ENCODE measurements at places on chromosomes 5 and 9. TPM values are rescaled to one million over a fixed set of nuclear protein-coding genes. Genes with fewer than 3 reads are reported as not detected.

- no peak for DNase-seq
These were observed 83.9 kb downstream of the NR3C1 start for GRCh38 chr5:143319437-143320227.

Gene FAM221B
- total RNA-seq, result not detected

- no peak for DNase-seq
These were observed 27.8 kb upstream of the ELL2 start for GRCh38 chr5:95989283-95990048.

DNA sequence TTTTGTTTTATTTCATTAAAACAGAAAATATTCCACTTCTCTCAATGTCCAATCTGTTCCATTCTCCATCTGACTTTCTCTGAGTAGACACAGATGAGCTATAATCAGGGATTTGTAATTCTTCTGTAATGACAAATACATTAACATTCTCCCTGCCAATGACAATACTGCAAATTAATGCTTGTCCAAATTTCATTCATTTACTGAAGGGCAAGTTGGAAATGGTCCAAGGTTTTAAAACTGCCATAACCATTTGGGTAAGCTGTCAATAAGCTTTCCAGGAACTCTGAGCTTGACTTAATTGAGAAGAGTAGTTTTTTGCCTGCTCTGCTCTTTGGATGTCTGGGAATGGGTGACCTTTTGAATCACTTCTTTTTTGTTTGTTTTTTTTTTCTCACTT lies 253.5 kb downstream of the DMRTA1 start:
- DNase-seq, result no peak

DNA sequence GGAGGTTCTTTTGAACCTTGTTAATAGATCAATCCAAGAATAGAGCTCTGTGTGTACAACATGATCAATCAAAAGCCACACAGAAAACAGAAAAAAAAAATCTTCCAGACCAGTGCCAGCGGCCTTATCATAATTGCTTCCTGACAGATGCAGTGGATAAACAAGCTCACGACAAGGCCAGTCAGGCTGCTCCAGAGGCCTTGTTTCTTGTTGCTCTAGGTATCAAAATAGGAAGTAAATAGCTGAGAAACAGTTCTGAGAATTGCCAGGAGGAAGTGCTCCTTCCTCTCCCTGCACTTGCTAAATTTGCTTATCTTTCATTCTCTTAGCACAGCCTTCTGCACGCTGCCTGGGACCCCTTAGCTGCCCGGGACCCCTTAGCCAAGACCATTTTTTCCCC lies 199.0 kb upstream of the TARS1 start:
- no peak for DNase-seq

Gene ZNF454
- 5.8 TPM for total RNA-seq

GRCh38 chr5:2866662-2867372 lies 115.3 kb upstream of the IRX2 start:
- no peak for DNase-seq

DNA sequence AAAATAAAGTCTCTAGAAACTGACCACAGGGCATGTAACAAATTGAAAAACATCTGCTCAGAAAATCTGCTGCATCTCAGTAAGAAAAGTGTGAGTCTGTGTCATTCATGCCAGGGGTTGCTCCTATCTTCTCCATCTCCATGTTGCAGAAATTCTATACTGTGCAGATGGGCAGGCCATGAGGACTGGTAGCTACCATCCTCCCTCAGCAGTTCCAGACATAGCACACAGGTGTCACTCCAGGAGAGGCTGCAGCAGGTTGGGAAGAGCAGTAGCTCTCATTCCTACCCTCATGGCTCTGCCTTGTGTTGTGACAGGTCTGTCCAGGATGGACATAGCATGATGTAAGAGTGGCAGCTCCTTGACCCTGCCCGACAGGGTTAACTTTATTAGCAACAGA lies 173.4 kb downstream of the NDUFS4 start:
- DNase-seq, result no peak

- peak; percentile 56 for DNase-seq
These were observed 84.4 kb downstream of the ADRB2 start for GRCh38 chr5:148910686-148911361.

GRCh38 chr9:93264338-93265125 lies 80.6 kb downstream of the WNK2 start:
- no peak for DNase-seq

Gene PTPN3
- 33.6 TPM for total RNA-seq

GRCh38 chr9:108724122-108724521 lies 131.7 kb downstream of the ACTL7B start:
- no peak for DNase-seq

DNA sequence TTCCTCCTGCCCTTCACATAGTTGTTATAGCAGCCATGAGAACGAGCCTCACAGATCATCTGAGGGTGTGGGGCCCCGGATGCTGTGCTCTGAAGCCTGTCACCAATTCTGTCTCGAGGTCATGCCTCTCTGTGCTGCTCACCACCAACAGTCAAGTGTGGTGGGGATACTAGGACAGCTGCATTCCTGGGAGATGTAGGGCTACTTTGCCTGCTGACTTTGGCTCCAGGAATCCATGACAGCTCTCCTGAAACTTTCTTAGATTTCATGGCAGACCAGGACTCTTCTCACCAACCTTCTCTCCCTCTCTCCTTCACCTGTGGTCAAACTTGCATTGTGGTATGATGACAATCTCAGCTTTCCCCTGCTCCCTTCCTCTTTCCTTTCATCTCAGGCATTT lies 395.9 kb downstream of the PSAT1 start:
- no peak for DNase-seq

- no peak for DNase-seq
These were observed 50.5 kb upstream of the STC2 start for GRCh38 chr5:173378727-173379126.

Gene INSL4
- not detected for total RNA-seq

GRCh38 chr5:132468656-132469379 lies 21.8 kb downstream of the IRF1 start:
- DNase-seq, result no peak

Gene FBN2
- 31.9 TPM for total RNA-seq

- no peak for DNase-seq
These were observed 16.7 kb upstream of the THG1L start for GRCh38 chr5:157714596-157714864.

- DNase-seq, result no peak
These were observed 1.8 kb downstream of the CCNH start for GRCh38 chr5:87410931-87411330.

- DNase-seq, result no peak
These were observed 8.5 kb downstream of the AMBP start for GRCh38 chr9:114069476-114070187.

DNA sequence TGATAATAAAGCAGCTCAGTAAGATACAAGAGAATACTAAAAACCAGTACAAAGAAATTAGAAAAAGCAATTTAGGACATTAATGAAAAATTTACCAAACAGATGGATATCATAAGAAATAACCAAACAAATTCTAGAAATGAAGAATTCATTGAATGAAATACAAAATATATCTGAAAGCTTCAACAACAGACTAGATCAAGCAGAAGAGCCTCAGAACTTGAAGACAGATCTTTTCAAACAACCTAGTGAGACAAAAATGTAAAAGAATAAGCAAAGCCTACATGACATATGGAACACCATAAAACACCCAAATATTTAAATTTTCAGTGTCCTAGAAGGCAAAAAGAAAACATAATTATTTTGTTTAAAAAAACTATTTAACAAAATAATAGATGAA lies 66.9 kb downstream of the SKIC3 start:
- DNase-seq, result no peak

DNA sequence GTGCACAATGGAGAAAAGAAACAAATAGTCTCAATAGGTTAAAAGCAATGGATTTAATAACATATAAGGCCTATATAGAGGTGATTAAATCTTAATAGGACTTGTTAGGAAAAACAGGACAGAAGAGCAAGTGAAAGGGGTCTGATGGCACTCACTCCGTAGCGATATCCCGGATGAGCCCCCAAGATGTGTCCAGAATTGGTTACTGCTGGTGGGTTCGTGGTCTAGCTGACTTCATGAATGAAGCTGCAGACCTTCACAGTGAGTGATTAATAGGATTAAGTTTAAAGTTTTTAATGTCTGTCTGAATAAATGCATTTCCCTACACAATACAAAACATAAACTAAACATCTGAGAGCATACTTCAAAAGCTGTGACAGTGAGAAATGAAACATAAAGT lies 110.4 kb upstream of the FAM174A start:
- no peak for DNase-seq

DNA sequence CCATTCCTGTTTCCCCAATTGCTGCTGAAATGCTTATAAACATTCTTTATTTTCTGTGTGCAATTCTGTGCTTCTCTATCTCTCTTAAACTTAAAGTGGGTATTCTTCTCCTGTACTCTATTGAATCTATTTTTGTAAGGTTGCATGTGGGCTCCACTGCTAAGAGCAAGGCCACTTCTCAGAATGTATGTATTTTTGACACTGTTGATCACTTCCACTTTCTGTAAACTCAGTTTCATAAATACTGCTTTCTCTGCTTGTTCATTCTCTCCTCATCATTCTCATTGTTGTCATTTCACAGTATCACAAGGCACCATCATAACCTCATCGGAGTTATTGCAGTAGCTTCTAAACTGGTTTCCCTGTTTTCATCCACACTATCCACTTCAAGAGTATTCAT lies 483.0 kb upstream of the CDH18 start:
- DNase-seq, result no peak

Gene NSD1
- 33.8 TPM for total RNA-seq

Gene CYSRT1
- 3.8 TPM for total RNA-seq

DNA sequence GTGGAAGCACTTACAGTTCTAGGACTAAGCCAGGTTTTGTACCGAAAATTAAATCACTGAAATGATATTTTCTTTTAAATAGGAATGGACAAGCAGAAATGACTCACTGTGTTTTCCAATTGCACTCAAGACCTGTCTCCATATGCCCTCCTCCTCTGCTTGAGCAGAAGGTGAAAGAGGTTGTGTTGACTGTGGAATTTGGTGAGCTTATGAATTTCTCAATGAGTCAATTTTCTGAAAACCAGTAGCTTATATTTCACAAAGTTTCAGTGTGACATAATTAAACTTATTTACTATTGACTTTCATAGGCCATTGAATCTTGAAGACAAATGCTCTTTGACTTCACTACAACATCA lies 249.9 kb downstream of the NPR3 start:
- DNase-seq, result no peak

Gene UHRF2
- 32.9 TPM for total RNA-seq

DNA sequence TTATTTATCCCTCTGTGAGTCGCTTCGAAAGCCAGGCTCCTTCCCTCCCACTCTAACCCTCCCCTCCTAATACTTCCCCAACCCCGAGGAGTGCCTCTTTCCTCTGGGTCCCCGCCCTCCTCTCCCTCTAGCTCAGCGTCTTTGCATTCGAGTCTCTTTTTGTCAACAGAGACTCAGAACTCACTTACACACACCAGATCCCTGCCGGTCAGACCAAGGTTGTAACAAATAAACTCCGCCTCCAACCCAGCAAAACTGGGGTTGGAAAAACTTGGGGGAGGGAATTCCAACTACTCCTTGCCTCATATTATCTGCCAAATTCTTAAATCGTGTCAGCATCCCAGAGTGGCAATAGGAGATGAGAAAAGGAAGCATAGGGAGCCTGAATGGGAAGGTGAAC lies at the start of gene HTR1A:
TSS of gene HTR1A (minus strand) at position 167 of the 400 bp plus-strand sequence. CDS start 726 bp downstream, outside the sequence.
- DNase-seq, result no peak

- DNase-seq, result no peak
These were observed 593.9 kb upstream of the GRAMD2B start for GRCh38 chr5:125829349-125829748.

GRCh38 chr5:33903118-33903517 lies 11.3 kb upstream of the ADAMTS12 start:
- no peak for DNase-seq

GRCh38 chr9:112747094-112747493 lies 3.5 kb upstream of the SNX30 start:
- DNase-seq, result no peak

Gene ECM2
- not detected for total RNA-seq

DNA sequence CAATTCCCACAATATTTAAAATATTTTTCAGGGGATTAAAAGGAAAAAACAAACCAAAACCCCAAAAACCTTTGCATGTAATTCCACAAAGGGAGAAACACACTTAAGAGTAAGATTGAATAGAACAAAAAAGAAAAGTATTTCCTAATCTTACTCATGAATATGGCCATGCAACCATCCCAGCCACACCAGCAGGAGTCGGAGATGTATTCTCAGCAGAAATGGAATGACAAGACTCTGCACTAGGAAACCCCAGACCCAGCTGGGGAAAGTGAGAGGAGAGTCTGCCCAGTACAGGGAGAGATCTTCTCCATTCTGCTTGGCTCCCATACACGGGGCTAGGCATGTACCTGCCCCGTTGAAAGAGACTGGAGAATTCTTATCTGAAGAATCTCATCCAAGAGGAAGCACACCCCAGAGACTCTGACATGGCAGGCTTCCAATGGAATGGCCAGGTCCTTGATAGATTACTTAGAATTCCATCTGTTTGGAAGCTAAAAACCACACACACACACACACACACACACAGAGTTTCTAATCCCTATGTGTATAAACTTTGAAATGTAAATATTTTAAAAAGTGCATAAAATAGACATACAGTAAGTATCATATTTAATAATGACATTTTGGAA lies 118.8 kb downstream of the GADD45G start:
- DNase-seq, result no peak

DNA sequence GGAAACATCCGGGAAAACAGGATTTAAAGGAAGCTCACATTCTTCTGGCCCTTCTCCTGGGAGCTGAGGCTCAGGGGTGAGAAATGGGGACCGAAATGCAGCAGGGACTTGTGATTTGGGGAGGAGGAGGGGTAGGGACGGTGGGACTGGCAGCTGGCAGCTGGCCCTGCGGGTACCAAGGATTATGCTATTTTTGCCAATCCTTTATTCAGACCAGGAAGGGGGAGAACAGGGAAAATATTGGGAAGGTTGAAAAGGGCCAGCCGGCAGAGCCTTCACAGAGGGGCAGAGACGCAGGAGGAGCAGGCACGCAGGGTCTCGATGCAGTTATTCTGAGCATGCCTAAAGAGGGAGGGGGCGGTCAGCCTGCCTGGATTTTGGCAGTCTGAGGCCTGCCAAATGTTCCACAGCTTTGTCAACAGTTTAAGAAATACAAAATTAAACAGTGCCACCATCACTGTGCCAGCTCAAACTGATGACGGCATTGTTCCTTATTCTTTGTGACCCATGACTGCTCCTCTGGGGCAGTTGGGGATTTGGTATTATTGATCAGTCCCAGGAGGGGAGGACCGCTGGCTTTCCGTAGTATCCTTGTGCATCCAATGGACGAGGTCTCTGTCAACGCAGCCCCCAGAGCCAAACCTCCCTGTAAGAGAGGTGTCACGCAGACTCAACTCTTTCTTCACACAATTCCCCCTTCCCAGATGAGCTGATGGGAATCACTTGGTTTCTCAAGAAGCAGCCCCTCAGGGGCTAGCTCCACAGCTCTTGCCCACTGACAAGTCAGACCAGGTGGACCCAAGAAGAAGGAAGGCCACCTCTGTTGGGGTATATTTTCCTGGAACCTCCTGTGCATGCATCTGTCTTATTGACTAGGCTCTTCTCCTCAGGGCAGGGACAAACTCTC lies 553.3 kb downstream of the BNC2 start:
- DNase-seq, result no peak

- no peak for DNase-seq
These were observed 56.6 kb downstream of the ZNF510 start for GRCh38 chr9:96721303-96721702.

GRCh38 chr5:102278231-102278630 lies 17.9 kb downstream of the SLCO4C1 start:
- DNase-seq, result no peak

Gene GNE
- 23.9 TPM for total RNA-seq

Gene PCDHB7
- 0.96 TPM for total RNA-seq

GRCh38 chr5:109252731-109253130 lies 157.0 kb downstream of the PJA2 start:
- no peak for DNase-seq
